ENCODE measurements at places on chromosomes 1 and 21. TPM values are rescaled to one million over a fixed set of nuclear protein-coding genes. Genes with fewer than 3 reads are reported as not detected.

The VAV3 gene
- 2.1 TPM for polyA plus RNA-seq

GRCh38 chr1:181497870-181498269, 14.6 kb downstream of the CACNA1E start:
- no peak for DNase-seq

GRCh38 chr1:94303005-94303404, 65.6 kb upstream of the ARHGAP29 start:
- DNase-seq, result no peak

DNA sequence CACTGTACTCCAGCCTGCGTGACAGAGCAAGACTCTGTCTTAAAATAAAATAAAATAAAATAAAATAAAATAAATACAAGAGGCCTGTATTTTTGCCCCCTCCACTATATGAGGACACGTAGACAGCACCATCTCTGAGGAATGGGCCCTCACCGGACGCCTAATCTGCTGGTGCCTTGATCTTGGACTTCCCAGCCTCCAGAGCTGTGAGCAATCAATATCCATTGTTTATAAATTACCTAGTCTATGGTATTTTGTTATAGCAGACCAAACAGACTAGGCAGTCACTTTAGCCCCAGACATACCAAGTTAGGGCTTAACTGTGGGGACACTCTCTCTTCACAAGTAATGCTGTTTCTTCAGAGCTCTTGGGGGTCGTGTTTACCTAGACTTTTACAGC, 6.4 kb downstream of the ELAPOR1 start:
- no peak for DNase-seq

DNA sequence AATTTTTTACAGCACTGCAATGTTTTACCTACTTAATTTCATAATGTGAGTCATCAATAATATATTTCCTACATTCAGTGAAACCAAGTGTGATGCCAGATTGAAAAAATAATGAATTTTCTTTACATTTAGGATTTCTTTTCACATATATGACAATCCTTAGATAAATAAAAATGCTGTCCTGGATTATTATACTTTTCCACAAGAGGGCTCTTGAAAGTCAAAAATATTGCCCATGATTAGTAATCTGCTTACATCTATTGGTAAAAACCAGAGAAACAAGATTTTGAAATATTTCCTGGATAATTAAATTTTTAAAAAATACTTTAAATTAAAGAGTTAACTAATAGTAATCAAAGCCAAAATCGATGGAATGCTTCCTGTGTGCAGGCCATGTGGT, 86.8 kb upstream of the PLPPR4 start:
- no peak for DNase-seq

The GJA8 gene
- not detected for polyA plus RNA-seq

- DNase-seq, result no peak
Measured at GRCh38 chr1:115609021-115609420, 32.7 kb upstream of the VANGL1 start.

GRCh38 chr21:37435120-37435519, 68.5 kb downstream of the DYRK1A start:
- DNase-seq, result peak; percentile 61

DNA sequence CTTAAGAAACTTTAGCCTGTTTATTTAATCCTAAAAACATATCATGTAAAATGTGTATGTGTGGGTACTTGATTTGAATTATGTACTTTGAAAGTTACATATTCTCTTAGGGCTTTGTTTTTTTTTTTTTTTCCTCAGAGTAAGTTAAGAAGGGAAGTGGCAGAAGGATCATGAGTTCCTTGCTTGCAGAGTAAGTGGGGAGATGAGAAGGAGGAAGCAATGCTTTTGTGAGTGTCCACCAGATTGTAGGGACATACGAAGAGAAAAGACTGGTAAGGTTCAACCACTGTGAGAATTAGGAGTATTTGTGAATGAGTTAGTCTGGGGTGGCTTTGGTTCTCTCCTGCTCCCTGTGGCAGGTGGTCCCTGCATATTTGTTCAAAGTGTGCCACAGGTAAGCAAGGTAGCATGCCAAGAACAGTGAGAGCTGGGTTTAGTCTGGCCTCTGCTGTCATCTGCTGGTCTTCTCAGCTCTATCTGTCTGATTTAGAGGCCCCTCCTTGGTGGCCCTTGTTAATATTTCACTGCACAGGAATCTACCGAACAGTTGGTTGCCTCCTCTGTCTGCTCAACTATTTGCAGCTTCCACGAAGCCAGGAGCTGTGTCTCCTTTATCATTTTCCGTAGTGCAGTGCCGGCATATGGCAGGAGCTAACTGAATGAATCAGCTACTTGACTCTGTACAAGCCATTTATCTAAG, 9.5 kb downstream of the DNM3 start:
- no peak for DNase-seq

- DNase-seq, result no peak
Measured at GRCh38 chr1:16983649-16984048, 3.2 kb upstream of the MFAP2 start.

- DNase-seq, result no peak
Measured at GRCh38 chr1:185311589-185312225, 5.3 kb downstream of the IVNS1ABP start.

The SETDB1 gene
- polyA plus RNA-seq, result 14.9 TPM

DNA sequence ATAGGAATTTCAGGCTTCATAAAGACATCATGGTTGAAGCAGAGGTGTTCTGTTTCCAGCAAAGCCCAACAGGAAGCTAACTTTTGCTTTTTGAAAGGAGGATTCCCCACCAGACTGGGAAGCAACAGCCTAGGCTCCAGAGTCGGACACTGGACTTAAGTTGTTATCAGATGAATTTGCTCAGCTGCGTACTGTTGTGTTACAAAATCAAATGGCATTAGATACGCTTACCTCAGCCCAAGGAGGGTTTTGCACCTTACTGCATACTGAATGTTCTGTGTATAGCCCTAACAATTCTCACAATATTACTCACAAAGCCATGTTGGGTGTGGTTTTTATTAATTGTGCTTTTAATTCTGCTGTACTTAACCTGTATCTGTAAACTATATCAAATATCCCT, 547 bp upstream of the CHIA start:
- DNase-seq, result no peak

The CD1E gene
- not detected for polyA plus RNA-seq

The PRELP gene
- polyA plus RNA-seq, result 178 TPM

The TPTE gene
- polyA plus RNA-seq, result not detected

GRCh38 chr1:20484519-20485462, 1.2 kb downstream of the CAMK2N1 start:
- no peak for DNase-seq

The SELP gene
- polyA plus RNA-seq, result 8.6 TPM

DNA sequence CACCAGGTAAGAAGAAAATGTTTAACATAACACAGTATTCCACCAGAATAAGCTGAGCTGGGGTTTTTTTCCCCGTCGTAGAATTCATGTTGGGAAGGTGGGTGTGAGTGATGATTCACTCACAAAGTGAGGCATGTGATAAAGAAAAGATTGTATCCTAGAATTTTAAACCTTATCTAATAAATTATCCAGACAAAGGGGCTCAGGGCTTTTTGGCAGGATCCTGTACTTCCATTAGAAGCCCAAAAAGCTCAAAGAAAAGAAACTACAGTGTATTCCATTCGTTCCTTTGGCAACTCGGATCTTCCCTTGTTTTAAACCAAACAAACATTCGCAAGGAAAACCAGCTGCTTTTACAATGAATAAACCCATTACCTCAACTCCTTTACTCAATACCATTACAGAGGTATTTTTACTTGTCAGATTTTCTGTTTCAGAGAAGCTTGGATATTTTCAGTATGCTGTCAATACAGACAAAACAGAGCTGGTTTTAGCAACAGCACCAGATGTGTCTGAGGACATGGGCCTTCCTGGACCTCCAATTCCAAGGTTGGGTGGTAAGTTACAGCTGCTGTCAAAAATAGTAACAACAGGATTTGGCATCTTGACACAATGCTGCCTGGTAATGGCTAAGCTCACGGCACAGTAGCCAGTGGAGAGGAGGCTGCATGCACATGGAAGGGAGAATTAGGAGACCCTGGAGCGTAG, 159.9 kb upstream of the RUNX1 start:
- no peak for DNase-seq

DNA sequence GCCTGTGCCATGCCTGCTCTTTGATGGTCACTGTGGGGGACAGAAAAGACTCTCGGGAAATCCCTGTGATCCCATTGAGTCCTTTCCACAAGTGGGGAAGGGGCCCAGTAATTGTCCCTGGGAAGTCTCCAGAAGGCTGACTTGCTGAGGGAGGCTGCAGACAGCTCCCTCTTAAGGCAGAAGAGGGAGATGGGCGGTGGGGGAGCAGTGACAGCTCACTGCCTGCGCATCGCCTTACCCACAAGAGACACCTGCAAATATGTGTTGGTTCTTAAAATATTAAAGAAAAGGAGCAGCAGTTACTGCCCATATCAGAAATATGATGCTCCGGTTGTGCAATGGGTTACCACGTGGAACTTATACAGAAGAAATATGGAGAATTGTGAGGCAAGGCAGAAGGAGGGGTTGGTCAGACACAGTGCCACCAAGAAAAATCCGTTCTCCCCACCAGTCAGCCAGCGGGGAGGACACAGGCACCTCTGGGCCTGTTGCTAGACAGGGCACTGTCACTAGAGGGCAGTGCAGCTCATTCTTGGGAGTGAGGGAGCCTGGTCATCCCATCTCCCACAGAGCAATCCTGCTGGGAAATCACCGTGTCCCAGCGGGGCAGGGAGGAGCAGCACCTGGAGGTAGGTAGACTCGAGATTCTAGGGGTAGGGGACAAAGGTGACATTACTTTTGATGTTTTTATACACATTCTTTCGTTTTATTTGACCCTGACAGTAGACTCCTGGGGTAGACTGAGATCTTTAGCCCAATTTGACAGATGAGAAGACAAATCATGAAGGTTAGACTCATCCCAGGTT, 6.9 kb upstream of the CAMK1G start:
- DNase-seq, result peak; percentile 91

GRCh38 chr21:37407719-37408420, 41.3 kb downstream of the DYRK1A start:
- no peak for DNase-seq

The ADGRB2 gene
- 1.8 TPM for polyA plus RNA-seq

The ANKRD34A gene
- 1.9 TPM for polyA plus RNA-seq

- peak; percentile 82 for DNase-seq
Measured at GRCh38 chr21:41170442-41170841, 2.5 kb downstream of the BACE2 start.

The UBE2U gene
- polyA plus RNA-seq, result not detected

GRCh38 chr1:163565166-163565565, 243.4 kb downstream of the NUF2 start:
- DNase-seq, result no peak

DNA sequence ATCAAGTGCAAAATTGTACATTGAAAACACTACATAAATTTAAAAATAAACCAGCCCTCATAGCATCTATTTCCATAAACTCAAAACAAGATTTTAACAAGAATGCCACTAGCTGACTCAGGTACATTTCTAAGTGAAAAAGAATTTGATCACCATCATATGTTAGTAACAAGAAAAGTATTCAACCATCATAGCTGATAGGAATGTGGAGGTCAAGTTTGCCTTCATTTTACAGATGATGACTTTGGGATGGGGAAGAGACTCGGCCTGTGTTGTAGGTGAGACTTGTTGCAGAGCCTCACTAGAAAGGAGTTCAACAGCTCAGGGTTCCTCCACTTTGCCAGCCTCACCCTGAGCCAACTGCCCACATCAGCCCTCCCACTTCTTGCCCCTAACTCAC, 318.8 kb upstream of the FAM78B start:
- no peak for DNase-seq

DNA sequence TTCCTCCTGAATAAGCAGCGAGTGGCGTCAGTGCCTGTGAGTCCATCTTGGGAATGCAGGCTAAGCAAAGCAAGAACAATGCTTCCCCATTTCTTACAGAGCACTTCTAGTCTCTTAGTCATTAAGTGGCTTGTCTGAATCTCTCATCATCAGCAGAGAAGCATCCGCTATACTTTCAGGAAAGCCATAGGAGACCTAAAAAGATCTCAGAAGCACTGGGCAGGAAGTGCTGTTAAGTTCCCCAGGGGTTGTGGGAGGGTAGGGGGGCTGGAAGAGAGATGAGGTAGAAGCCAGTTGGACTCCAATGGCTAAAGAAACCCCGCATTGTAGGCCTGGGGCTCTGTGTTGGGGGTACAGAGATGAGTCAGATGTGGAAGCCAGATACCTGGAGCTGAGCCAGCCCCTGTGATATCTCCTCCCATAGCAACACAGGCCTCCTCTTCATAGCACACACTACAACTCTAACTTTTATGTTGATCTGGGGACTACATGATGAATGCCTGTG, 44.9 kb downstream of the SYT6 start:
- DNase-seq, result no peak

- no peak for DNase-seq
Measured at GRCh38 chr1:214537219-214537618, 14.2 kb downstream of the PTPN14 start.

The CHRNB2 gene
- polyA plus RNA-seq, result not detected

- no peak for DNase-seq
Measured at GRCh38 chr21:25459993-25460392, 147.3 kb downstream of the MRPL39 start.

The CTSK gene
- 75.0 TPM for polyA plus RNA-seq

- no peak for DNase-seq
Measured at GRCh38 chr1:41613689-41614574, 129.4 kb upstream of the EDN2 start.

The CRYBG2 gene
- polyA plus RNA-seq, result 0.05 TPM

- DNase-seq, result peak; percentile 43
Measured at GRCh38 chr1:21935393-21935804, 1.7 kb downstream of the HSPG2 start.

- DNase-seq, result no peak
Measured at GRCh38 chr1:236514703-236515442, 8.9 kb upstream of the LGALS8 start.

DNA sequence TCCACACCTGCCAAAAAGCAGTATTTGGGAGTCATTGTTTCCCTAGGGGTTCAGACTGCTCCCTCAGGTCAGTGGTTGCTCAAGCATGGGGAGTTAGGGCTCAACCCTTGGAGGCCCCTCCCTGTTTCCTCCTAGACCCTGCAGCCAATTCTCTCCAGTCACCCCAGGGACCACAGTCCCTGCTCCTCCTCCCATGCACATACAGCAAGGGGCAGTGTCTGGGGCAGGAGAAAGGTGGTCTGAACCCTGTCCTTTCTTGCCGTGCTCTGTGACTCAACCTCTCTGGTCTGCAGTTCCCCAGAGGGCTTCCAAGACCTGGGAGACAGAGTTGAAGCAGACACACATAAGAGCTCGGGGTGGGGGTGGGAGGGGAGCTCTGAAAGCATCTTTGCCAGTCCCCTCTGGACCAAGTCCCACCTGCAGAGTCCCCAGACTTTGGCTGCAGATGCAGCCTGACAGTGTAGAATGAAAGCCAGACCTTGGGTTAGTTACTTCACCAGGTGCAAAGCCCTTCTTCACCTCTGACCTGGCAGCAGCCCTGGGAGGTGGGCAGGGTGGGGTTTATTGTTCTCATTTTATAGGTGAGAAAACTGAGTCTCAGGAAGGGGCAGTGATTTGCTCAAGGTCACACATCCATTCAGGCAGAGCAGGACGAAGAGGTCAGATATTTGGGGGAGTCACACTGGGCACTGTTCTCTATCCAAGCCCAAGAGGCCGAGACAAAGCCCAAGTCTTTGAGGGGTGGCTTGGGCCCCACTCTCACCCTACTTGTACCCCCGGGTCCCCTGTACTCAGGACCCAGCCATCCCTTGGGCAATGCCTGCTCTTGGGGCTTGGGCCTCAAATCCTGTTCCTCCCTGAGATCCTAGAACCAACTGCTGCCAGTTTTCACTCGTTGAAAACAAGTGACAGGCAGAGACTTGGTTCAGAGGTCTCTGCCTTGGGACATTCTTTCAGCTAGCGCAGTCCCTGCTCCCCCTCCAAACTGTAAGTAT, 748 bp downstream of the PDZK1IP1 start:
- DNase-seq, result no peak

The CELA3A gene
- polyA plus RNA-seq, result 9.5 TPM

Data from aorta (tissue), 5 donors.